ENCODE measurements at places on chromosomes 4 and X.
A peak's percentile ranks its signal among the peaks of the same experiment; 100 is the strongest.

- no peak for DNase-seq
These were observed 789.2 kb downstream of the KLHL13 start for GRCh38 chrX:117327373-117327772.

DNA sequence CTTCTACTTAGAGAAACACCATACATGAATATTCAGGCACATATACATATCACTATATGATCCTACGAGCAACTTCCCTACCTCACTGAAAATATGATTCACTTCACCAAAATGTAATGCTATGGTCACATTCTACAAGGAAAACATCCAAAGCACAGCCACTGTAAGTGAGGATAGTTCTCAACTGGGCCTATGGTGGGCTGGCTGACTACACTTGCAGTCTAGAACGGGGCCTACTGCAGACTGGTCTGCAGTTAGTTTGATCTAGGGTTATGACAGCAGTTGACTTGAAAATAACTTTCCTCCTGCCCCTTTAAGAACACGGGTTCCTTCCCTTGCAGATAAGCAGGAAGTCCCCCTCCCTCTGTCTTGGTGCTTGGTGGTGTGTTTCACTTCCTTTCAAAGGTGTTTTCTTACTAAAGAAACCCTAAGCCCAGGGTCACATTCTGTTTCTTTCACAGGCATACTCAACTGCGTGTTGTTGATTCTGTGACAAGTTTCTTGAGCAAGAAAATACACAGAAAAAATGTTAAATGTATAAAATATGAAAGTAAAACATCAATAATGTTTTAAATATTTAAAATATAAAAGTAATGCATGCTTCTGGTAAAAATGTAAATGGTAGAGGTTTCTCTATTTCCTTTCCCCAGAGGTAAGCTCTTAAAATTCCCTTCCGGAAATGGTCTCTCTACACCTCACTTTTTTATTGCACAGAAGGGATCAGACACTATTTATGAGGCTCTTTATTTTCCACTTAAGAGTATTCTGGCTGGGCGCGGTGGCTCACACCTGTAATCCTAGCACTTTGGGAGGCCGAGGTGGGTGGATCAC lies 18.0 kb upstream of the TMSB4X start:
- DNase-seq: no peak

GRCh38 chrX:40573763-40574162 lies 7.0 kb upstream of the ATP6AP2 start:
- no peak for DNase-seq

GRCh38 chr4:47473141-47473750 lies 9.7 kb upstream of the COMMD8 start:
- no peak for DNase-seq

DNA sequence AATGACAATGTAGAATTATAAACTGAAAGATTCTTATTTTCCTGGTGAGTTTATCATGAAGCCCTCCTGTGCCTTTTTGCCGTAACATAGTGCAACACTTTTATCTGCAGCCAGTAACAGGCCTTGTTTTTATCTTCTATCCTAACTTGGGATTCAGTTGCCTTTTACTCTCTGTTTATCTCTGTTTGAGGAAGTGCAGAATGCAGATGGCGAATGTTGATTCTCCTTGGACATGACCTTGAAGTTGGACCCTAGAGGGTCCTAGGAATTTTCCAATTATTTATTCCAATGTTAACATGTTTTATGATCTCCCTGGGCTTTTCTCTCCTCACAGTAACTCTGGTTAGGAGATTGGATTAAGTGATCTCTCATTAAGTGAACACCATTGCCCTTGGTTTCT lies 165.0 kb downstream of the FMR1NB start:
- no peak for DNase-seq

DNA sequence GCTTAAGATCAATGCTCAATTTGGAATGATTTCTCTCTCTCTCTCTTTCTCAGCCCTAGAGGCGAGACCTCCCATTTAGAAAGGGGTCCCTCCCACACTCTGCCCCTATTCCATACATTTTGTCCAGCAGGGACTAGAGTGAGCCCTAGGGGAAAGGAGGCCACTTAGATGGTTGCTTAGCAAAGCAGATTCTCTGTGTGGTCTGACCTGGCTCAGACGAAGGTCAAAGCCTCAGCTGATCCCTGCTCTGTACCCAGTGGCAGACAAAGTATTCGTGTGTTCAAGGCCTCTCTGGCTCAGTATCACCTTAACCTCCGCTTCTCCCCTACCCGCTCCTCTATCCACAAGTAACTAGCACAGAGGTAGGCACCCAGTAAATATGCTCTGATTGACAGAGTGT lies 78.4 kb downstream of the HPRT1 start:
- no peak for DNase-seq

- DNase-seq: no peak
These were observed 66.0 kb upstream of the TENM3 start for GRCh38 chr4:182177166-182177565.

DNA sequence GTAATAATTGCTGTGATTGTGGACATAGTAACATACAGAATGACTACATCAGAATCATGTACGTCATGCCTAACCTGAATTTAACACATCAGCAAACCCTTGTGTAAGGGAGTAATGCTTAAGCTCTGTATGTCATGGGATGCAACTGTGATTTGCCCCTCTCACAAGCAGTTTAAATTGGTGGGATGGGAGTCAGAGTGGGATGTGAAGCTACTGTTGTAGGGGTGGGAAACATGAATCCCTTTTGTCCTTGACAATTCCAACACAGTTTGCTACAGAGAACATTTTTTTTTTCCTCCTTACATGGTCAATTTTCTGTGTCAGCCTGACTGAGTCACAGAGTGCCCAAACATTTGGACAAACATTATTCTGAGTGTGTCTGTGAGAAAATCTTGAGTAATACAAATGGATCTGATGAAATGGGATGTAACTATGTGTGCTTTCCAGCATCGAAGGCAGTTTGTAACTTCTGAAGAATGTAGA lies 392.8 kb downstream of the GPM6A start:
- no peak for DNase-seq

- no peak for DNase-seq
These were observed 74.4 kb downstream of the MBNL3 start for GRCh38 chrX:132414404-132414803.

DNA sequence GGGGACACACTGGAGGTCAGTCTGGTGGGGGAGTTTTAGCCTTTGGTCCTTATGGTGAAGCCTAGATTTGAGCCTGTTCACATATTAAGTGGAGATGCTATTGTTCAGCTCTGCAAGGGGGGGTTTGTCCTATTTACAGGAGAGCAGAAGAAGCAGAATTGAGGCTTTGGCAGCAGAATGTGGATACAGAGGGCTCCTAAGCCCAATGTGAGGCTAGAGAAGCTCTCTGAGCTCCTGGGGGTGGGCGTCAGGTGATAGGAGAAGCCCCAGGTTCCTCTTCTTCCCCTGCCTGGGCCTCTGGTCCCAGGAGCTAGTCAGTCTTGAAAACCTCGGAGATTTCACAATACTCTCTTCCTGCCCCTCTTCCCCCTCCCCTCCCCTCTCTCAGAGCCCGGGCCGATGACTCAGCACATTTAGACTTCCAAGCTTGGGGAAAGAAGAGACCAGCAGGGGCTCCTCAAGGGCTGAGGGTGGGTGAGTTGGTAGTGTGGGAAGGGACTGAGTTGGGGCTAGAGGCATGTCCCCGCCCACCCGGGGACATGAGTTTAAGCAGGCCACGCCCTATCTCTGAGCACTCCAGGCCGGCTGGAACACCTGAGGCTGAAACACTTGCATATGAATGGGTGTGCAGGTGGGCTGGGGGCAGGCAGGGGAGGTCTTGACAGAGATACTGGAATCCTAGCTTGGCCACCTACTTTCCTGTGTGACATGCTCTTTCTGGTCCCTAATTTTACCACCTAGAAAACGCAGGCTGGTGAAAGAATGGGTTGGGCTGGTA lies 3.4 kb downstream of the TFE3 start:
- DNase-seq: no peak

GRCh38 chr4:16967722-16968121 lies 69.3 kb upstream of the LDB2 start:
- no peak for DNase-seq

DNA sequence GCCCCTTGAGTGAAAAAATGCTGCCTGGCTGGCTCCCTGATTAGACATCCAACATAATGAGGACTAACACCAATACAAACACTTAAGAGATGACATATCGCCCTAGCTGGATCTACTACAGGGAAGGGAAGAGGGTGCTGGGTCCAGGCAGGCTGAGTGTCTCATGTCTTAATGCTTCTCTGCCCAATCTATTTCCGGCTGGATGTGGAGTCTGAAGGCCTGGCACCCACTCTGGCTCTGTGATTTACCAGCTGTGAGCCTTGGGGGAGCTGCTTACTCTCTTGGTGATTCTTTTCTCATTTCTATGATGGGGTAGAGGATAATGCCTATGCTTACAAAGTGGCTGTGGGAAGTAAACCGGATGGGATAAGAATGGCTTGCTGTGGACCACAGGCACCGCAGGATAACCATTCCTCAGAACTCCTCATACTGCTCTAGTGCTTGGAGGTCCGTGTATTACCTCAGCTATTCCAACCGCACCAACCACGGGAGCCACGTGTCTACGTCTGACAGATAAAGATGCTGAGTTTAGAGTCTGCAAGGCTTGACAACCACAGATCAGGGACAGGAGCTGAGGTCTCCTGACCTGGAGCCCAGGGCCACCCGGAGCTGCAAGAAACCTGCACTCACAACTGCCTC lies 161.7 kb downstream of the AFAP1 start:
- DNase-seq: no peak

DNA sequence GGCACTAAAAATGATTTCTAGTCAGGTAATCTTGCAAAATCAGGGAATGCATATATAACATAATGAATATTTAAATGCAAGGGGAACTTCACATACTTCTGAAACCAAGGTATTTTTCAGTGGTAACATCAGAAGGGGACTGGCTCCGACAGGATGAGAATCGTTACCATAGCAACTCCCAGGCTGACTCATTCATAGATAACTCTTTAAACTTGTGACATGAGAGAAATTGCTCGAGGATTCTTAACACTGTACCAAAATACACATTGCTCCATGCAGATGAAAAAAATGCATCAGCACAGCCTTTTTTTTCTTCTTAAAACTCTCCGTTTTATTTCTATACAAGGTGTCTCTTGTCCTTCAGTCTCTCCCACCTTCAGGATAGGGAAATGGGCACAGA lies 114.3 kb downstream of the GABRB1 start:
- no peak for DNase-seq

GRCh38 chr4:19739101-19739651 lies 512.5 kb upstream of the SLIT2 start:
- no peak for DNase-seq

DNA sequence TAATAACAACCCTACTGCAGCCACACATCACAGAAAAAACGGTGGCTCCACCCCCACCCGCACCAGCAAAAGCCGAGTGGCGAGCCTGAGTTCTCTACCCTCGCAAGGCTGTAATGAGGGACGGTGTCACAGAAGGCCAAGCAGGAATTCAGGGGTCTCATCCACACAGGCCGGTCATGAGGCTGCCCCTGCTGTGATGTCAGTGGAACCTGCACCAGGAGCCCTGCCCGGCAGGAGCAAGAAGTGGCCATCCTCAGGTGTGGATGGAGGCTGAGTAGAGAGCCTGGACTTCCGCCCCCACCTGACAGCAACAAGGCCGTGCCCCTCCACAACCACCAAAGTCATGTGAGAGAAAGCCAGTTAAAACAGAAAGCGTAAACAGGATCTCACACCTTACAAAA lies 20.6 kb downstream of the LYAR start:
- DNase-seq: no peak

DNA sequence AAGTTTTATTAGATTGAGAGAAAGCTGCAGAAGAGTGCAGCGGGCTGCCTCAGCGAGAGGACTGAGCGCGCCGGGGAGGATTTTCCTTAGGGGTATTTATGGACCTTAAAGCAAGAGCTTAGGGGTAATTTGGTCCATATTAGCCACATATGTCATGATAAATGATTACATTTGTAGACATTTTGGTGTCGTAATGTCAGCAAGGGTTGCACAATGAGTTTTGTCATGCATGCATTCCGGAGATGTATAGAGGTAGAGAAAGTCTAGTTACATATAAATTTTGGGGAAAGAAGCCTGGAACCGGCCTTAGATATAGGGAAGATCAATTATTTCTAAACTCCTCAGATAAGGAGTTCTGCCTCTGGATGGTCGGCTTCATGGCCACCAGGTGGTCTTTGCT lies 10.0 kb downstream of the MGST2 start:
- no peak for DNase-seq

GRCh38 chrX:70505451-70505841 lies 60.8 kb downstream of the DLG3 start:
- no peak for DNase-seq

- peak; percentile 40 for DNase-seq
These were observed 3.4 kb upstream of the AVPR2 start for GRCh38 chrX:153900831-153901752.

DNA sequence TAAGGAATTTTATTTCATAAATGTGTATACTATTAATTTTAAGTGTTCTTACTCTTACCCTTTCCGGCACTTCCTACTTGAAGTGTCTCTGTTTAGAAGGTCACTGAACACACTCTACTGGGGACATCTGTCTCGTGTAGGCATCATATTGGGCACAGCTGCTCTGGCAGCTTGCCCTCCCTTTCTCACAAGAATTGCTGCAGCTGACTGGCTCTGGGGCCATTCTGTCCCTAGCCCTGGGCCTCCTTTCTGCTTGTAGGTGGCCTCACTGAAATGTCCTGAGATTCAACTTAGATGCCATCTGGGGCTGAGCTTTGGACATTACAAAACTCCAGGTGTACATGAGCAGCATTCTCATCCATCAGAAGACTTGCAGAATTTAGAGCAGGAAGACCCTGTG lies 49.6 kb downstream of the SMAD1 start:
- DNase-seq: peak; percentile 27

DNA sequence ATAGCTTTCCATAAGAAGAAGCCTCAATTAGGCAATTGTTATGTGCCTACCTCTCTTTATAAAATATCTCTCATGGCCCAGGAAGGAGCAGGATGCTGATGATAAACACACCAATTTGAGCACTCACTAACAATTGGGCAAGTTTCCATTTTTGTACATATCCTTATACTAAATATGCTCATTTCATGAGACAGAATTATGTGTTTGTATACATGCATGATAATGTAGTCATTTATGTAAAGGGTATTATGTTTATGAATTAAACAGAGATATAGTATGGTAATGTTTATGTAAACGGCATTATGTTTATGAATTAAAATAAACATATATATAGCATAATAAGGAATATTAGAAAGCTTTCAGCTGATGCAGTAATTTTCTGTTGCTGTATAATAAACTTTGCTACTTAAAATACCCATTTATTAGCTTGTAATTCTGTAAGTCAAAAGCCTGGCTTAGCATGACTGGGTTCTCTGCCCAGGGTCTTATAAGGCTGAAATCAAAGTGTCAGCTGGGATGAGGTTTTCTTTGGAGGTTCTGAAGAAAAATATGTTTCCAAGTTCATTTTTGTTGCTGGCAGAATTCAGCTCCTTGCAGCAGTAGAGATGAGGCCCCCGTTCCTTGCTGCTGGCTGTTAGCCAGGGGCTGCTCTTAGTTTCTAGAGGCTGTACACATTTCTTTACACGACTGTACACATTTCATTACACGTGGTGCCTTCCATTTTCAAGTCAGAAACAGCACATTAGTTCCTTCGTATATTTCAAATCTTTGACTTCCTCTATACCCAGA lies 89.0 kb downstream of the GLRA2 start:
- no peak for DNase-seq

- no peak for DNase-seq
These were observed 54.3 kb upstream of the TET2 start for GRCh38 chr4:105092356-105092755.

- DNase-seq: no peak
These were observed 296.1 kb downstream of the TLL1 start for GRCh38 chr4:166169111-166169510.
